ENCODE measurements at places on chromosomes 4 and X.

DNA sequence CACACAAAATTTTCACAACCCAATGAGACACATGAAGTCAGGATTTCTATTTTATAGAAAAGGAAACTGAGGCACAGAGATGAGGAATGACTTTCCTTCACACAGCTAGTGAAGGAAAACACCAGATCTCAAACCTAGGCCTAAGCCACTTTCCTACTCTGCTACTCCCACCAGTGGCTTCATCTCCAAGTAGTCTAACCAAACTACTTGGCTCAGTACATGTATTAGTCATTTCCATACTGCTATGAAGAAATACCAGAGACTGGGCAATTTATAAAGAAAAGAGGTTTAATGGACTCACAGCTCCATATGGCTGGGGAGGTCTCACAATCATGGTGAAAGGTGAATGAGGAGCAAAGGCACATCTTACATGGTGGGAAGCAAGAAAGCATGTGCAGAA lies 196.6 kb downstream of the EVC2 start:
- no peak for DNase-seq

DNA sequence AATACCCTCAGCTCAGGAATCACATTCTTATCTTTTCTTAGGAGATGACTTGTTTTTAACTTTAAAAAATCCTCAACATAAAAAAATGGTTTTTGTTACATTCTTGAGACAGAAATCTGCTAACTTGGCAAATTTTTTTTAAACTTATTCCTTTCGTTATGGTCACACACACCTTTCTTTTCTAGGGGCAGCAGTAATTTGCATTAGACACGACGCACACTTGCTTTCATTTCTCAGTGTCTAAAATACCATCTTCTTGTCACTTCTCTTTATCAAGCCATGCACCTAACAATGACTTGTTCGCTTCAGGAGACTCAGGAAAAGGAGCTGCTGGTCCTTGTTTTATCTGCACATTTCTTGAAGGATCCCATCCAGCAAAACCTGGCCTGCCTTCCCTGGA lies 112.6 kb upstream of the TBL1X start:
- no peak for DNase-seq

DNA sequence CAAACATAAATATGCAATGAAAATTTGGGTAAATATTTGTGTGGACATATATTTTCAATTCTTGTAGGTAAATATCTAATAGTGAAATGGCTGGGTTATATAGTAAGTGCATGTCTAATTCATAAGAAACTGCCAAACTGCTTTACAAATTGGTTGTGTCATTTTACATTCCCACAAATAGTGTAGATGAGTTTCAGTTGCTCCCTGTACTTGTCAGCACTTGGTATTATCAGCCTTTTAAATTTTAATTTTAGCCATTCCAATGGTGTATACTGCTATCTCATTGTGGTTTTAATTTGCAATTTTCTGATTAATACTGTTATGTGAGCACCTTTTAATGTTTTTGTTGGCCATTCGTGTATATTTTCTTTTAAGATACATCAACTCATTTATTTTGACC lies 23.1 kb upstream of the GABRE start:
- DNase-seq, result no peak

GRCh38 chr4:74527049-74527448 lies 82.1 kb downstream of the AREG start:
- no peak for DNase-seq

DNA sequence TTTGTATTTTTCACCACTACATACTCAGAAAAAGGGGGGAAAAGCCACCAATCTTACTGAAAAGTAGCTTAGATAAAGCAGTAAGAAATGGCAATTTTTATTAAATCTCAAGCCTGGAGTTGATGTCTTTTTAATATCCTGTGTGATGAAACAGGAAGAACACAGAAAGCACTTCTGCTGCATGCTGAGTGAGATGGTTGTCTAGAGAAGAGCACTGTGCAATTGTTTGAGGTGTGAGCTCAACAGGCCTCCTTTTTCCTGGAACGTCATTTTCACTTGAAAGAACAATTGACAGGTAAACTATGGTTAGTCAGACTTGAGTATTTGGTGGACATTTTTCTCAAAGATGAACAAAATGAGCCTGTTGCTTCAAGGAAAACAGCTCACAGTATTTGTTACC lies 73.9 kb downstream of the RTL5 start:
- DNase-seq, result no peak

DNA sequence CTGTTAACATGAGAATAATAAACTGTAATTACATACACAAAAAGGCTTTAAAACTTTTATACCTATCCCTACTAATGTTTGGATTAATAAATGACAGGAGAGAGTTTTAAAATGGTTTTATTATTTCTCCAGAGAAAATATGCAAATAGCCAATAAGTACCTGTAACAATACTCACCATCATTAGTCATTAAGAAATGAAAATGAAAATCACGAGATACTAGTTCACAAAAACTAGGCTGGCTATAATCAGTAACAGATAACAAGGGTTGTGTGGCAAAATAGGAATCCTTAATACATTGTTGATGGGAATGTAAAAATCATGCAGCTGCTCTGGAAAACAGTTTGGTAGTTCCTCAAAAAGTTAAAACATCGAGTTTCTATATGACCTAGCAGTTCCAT lies 25.2 kb upstream of the AP1AR start:
- DNase-seq, result no peak

GRCh38 chr4:180150818-180151217 lies 2092.4 kb upstream of the TENM3 start:
- no peak for DNase-seq

GRCh38 chrX:81195712-81196111 lies 6.0 kb downstream of the HMGN5 start:
- no peak for DNase-seq
